Neural crest cell (in vitro differentiated cells): ENCODE measurements at places on chromosomes 6 and 20. TPM values are rescaled to one million over a fixed set of nuclear protein-coding genes. Genes with fewer than 3 reads are reported as not detected.

DNA sequence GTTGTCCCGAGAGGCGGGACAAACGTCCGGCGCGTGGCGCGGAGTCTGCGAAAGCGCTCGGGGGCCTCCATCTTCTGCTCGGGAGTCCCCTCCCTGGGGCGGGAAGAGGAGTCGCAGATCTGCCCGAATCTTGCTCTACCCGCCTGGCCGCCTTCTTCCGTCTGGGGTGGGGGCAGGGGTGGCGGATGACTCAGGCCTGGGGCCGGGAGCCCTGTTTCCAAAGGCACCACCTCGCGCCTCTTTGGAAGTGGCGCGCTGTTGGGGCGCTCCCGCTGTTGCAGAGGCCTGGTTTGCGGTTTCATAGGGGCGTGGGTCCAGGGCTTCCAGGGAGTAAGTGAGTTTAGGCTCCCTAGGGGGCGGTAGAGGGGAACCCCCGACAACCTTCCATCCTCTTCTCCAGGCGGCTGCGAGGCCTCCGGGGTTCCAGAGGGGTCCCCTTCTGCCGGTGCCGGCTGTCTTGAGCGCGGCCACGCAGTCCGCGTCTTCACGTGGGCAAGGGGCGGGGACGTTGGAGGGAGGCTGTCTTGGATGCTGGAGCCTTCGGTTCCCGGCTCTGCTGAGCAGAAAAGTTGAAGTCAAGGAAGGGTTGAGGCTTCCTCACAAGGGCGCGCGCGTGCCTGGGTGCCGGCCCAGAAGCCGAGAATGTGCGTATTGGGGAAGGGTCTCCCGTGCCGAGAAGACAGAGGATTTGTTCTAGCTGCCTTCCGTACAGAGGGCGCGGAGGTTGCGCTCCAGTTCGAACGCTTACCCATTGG, 2.6 kb upstream of the TFAP2C start:
- H3K4me3 ChIP-seq = peak overlapping the region; percentile 60
- no peaks in the 10 kb centered on the region for H3K36me3 ChIP-seq
- H3K27me3 ChIP-seq = peaks cover 95% of the 10 kb centered on the region
- H3K27ac ChIP-seq = no peak overlapping the region

GRCh38 chr6:167906899-167907298, 80.2 kb downstream of the AFDN start:
- peaks cover 4% of the 10 kb centered on the region for H3K4me1 ChIP-seq
- no peaks in the 10 kb centered on the region for H3K27me3 ChIP-seq
- peaks cover 16% of the 10 kb centered on the region for H3K36me3 ChIP-seq
- no peak overlapping the region for H3K4me3 ChIP-seq

- no peak overlapping the region for H3K4me3 ChIP-seq
- no peak for DNase-seq
- no peaks in the 10 kb centered on the region for H3K27me3 ChIP-seq
- peaks cover 9% of the 10 kb centered on the region for H3K4me1 ChIP-seq
These were observed 36.7 kb upstream of the INSM1 start for GRCh38 chr20:20331156-20331555.

- no peak overlapping the region for H3K4me3 ChIP-seq
- no peaks in the 10 kb centered on the region for H3K27me3 ChIP-seq
- DNase-seq = no peak
- H3K36me3 ChIP-seq = no peaks in the 10 kb centered on the region
These were observed 380.3 kb upstream of the JARID2 start for GRCh38 chr6:14865531-14866100.

DNA sequence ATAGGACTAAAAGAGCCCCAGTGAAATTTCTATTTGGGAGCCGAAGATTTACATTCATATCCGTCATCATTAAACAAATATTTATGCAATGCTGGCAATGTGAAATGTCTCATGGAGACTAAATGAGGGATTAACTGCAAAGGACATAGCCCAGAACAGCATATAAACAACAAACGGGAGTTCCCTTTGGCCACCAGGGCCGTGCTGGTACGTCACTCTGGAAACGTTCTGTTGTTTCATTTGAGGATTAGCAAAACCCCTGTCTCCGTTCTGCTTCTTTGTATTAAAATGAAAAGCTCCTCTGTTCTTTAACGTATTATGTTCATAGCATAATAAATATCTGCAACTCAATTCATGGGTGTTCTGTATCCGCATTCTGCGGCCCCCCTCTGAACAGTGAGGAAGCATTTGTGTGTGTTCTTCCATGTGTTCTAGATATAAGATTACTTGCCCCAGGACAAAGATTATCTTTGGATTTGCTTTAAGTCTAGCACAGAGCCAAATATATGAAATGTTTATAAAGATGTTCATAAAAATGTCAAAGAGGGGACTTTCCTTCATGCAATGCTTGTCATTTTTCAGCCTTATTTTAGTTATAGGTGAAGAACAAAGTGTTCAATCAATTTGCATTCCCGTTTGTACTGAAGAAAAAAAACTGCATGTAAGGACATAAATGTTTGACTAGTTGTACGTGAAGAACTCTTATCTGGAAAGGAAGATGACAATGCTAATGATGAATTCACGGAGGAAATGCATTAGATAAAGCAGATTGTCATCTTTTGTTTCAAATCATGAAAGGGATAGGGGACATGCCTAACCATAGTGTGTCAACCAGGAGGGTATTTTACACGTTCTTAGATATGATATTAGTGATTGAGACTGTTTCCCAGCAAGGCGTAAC, 90.0 kb upstream of the TNFAIP3 start:
- no peaks in the 10 kb centered on the region for H3K36me3 ChIP-seq
- no peaks in the 10 kb centered on the region for H3K27me3 ChIP-seq
- H3K4me1 ChIP-seq = no peaks in the 10 kb centered on the region
- H3K4me3 ChIP-seq = no peak overlapping the region
- no peak for DNase-seq

- H3K36me3 ChIP-seq = no peaks in the 10 kb centered on the region
- H3K27ac ChIP-seq = no peak overlapping the region
- H3K4me3 ChIP-seq = no peak overlapping the region
- DNase-seq = no peak
These were observed 103.3 kb downstream of the ARHGAP18 start for GRCh38 chr6:129606664-129607063.

GRCh38 chr20:20933142-20933958, 172.8 kb downstream of the LINC00237 start:
- no peak for DNase-seq
- H3K4me1 ChIP-seq = no peaks in the 10 kb centered on the region
- no peaks in the 10 kb centered on the region for H3K36me3 ChIP-seq
- peaks cover 35% of the 10 kb centered on the region for H3K27me3 ChIP-seq
- H3K27ac ChIP-seq = no peak overlapping the region

DNA sequence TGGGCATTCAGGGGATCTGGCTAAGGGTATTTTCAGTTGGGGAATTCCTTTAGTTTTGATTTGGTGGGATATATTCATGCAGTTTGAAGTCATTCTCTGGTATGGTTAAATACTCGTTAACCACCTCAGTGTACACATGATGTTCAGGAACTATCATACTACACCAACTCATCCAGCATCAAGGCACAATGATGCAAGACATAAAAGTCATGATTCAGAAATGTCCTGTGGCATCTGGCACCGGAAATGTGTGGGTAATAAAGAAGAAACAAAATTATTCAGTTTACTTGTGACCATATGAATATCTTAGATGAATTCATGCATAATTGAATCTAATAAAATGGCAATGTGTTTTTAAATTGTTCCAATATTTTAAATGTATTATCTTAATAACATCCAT, 129.0 kb upstream of the BMP5 start:
- no peak overlapping the region for H3K4me3 ChIP-seq
- no peak for DNase-seq
- H3K36me3 ChIP-seq = no peaks in the 10 kb centered on the region
- no peak overlapping the region for H3K27ac ChIP-seq

- H3K36me3 ChIP-seq = no peaks in the 10 kb centered on the region
- no peak overlapping the region for H3K27ac ChIP-seq
These were observed 135.5 kb downstream of the ISM1 start for GRCh38 chr20:13356591-13356990.

- no peak overlapping the region for H3K4me3 ChIP-seq
- no peak for DNase-seq
- H3K27ac ChIP-seq = no peak overlapping the region
- peaks cover 4% of the 10 kb centered on the region for H3K27me3 ChIP-seq
- no peaks in the 10 kb centered on the region for H3K36me3 ChIP-seq
- peaks cover 38% of the 10 kb centered on the region for H3K4me1 ChIP-seq
These were observed 99.8 kb downstream of the LY86 start for GRCh38 chr6:6688283-6688682.

DNA sequence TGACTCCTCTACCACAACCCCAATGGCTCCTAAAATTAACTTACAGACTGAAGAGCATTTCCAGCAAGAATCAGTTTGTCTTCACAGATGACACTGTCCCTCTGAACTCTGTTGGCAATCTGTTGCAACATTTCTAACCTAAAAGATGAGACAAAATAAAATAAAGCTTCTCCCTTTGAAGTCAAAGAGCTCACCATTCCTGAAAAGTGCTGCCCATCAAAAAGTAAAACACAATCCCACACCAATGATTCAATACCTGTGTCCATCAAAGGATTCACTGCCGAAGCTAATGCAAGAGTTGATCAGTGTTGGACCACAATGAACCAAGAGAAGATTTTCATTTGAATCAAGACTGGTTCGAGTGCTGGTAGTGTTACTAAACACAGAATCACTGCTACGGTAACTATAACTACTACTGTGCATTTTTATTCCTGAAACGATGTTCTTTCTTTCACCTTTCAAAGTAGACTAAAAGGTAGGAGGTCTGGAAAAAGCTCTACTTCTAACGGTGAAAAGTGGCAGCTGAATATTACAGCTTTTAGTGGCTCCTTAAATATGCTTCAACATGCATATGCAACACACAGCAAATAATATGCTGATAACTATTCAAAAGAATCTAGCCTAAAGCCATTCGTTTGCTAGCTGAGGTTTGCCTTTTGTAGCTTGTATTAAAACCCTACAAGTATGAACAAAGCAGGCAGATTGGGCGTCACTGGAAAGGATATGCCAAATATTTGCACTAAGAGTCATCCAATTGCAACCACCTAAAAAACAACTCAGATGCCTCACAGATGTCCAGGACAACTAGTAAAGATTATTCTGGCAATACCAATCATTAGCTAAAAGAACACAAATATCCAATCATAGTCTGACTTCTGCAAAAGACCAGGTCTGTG, at the start of gene DST:
Gene DST, minus strand, starts transcription at position 524 of the 896 bp plus-strand sequence.
- H3K27me3 ChIP-seq = no peaks in the 10 kb centered on the region
- H3K27ac ChIP-seq = no peak within 1 kb of the TSS
- no peak within 1 kb of the TSS for H3K4me3 ChIP-seq

DNA sequence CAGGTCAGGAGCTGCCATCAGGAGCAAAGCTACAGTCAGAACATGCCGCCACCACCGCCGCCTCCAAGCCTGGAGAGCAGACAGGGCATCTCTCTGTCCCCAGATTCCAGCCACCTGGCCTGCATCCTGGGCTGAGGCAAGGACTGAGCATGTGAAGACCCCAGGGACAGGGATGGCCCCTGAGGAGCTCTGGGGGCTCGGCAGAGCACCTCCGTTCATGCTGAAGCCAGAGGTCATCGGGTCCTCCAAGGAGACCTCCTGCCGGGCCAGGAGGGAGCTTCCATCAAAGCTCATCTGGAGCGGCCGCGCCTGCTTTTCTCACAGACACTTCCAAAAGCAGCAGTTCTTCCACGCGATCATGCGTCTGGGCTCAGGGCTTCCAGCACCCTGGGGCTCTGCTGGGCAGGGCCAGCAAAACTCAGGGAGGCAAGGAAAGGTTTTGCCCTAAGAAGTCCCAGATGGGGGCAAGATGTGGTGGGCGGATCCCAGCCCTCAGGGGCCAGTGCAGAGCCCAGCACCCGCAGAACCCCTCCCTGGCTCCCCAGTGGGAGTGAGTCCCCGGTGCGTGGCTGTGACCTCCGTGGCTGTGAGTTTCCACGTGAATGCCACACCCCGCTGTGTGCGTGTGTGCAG, 138.4 kb downstream of the TAF4 start:
- DNase-seq = no peak
- no peak overlapping the region for H3K4me3 ChIP-seq
- no peaks in the 10 kb centered on the region for H3K36me3 ChIP-seq

DNA sequence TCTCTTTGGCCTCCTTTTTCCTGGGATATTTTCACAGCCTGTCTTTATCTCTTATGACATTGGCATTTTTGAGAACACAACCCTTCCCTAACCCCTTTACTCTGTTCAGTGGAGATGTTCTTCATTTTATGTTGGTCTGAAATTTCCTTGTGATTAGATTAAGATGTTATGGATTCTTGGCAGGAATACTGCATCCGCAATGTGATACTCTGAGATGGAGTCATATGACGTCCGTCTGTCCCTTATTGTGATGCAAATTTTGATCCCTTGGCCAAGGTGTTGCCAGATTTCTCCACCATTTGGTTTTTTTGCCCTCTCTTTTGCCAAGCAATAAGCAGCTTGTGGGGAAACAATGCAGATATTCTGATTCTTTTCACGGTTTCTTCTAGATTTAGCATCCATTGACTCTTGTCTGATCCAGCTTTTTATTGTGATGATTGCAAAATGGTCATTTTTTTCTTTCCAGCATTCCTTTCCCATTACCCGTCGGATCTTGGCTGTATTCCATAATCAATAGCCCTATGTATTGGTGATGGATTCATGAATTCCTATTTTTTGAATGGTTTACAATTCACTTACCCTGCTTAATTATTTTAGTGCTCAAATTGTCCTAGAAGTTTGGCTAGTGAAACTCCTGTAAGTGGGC, 85.1 kb downstream of the NCOA3 start:
- no peak overlapping the region for H3K27ac ChIP-seq
- H3K4me3 ChIP-seq = no peak overlapping the region
- peaks cover 5% of the 10 kb centered on the region for H3K36me3 ChIP-seq
- peaks cover 20% of the 10 kb centered on the region for H3K4me1 ChIP-seq
- no peaks in the 10 kb centered on the region for H3K27me3 ChIP-seq
- DNase-seq = no peak

DNA sequence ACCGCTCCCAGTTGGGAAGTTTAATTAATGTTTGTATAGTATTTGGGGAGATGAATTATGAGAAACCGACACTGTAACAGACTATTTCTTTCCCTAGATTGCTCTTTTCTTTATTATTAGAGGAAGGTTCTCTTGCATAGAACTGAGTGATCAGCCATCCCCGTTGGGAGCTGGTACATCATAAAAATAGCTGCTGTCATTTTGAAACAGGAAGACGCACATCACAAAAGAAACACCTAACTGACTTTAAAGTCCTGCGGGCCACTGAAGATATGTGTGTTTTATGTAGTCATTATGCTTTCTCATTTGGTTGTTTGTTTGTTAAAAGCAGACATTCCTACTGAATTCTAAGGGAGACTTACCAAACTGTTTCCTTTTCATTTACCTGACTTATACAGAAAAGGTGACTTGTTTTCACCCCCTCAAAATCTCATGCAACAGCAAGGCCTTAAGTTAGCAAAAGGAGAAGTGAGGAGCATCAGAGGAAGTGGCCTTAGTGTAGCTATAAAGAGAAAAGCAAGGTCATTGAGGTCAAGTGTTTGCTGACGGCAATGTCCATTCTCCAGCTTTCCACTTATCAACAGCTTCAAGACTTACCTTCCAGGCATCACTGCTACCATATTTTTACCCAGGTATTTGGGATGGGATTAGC, 91.0 kb downstream of the PKHD1 start:
- no peak overlapping the region for H3K4me3 ChIP-seq
- H3K27ac ChIP-seq = no peak overlapping the region
- no peaks in the 10 kb centered on the region for H3K27me3 ChIP-seq
- no peak for DNase-seq
- H3K36me3 ChIP-seq = no peaks in the 10 kb centered on the region
- peaks cover 4% of the 10 kb centered on the region for H3K4me1 ChIP-seq

The ASCC3 gene
- total RNA-seq = 31.4 and 37.9 TPM in 2 replicates

The NNAT gene
- total RNA-seq = 113 and 119 TPM in 2 replicates

The TCP11 gene
- total RNA-seq = not detected in 2 replicates

The BCL2L1 gene
- 74.3 and 74.8 TPM in 2 replicates for total RNA-seq

The CTCFL gene
- total RNA-seq = 0.09 and 0.14 TPM in 2 replicates

The RAB44 gene
- total RNA-seq = not detected in 2 replicates

The MAPK14 gene
- 31.6 and 34.0 TPM in 2 replicates for total RNA-seq

The C6orf15 gene
- total RNA-seq = not detected in 2 replicates

The PM20D2 gene
- total RNA-seq = 16.1 and 16.5 TPM in 2 replicates
